HFFc6 (cell line): ENCODE measurements at places on chromosomes 1 and 21.

DNA sequence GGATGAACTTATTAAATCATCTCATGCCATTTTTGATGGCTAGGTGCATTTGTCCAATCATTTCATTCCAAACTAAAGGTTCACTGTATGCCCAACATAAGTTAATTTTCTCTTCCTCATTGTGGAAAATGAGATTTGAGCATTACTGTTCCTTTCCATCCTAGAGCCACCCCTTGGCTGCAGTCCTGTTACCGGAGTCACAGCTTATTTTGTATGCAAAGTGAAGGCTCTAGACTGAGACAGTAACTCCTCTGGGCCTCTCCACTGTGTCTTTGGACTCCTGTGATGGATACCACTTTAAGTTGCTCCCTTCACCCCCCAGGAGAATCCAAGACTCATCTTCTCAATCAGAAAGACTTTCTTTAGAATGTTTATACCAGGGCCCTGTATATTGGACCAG is 59.7 kb downstream of the FGGY start:
- no peak for DNase-seq

GRCh38 chr1:237170149-237170548 is 128.2 kb downstream of the RYR2 start:
- DNase-seq: no peak

GRCh38 chr1:183634429-183635065 is 1.0 kb downstream of the ARPC5 start:
- DNase-seq: no peak

DNA sequence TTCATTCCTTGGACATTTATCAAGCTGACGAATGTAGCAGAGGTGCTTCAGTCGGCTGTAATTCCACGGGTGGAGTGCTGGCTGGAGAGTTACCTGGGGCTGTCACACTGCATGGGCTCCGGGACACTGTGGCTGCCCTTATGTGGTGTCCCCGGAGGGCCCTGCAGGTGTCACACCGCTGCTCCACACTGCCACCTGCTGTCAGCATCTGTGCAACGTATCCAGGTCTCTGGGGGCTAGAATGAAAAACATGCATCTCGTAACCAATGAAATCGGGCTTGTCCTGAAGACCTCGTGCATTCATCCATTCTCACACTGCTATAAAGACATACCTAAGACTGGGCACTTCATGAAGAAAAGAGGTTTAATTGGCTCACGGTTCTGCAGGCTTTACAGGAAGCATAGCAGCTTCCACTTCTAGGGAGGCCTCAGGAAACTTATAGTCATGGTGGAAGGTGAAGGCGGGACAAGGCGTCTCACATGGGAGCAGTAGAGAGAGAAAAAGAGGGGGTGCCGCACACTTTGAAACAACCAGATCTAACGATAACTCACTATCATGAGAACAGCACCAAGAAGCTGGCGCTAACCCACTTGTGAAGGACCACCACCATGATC is 46.7 kb upstream of the PCBP3 start:
- no peak for DNase-seq

GRCh38 chr1:64194168-64195080 is 9.0 kb upstream of the UBE2U start:
- no peak for DNase-seq

DNA sequence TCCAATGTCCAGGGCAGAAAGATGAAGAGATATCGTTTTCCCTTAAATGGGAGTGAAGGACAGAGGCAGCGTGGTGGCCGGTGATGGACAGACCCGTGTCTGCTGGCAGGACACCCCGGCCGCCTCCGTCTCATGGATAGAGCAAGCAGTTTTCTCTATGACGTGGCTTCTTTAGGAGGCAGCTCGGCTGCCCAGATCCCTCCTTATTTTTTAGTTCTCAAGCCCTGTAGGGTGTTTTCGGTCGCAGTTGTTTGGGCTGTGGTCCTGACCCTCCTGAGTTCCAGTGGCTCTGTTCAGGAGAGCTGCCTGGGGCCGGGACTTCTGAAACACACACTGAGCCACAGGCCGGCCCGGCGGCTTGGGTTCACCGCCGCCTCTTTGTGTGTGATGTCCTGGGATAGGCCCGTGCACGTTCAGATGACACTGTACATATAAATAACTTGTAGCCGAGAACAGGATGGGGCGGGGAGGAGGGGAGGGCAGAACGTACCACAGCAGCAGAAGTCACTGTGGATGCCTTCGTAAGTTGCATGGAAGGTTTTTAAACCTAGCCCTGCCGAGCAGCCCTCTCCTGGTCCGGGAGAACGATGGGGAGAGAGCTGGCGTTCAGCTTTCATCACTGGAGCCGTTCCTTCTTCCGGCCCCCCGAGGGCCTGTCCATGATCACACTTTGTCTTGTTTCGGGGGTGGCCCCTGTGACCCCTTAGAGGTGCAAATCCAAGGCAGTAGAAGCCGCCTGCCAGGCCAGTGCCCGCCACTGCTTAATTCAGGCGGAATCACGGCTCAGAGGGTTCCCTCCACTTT is 65.2 kb downstream of the SIK1 start:
- peak; percentile 69 for DNase-seq

DNA sequence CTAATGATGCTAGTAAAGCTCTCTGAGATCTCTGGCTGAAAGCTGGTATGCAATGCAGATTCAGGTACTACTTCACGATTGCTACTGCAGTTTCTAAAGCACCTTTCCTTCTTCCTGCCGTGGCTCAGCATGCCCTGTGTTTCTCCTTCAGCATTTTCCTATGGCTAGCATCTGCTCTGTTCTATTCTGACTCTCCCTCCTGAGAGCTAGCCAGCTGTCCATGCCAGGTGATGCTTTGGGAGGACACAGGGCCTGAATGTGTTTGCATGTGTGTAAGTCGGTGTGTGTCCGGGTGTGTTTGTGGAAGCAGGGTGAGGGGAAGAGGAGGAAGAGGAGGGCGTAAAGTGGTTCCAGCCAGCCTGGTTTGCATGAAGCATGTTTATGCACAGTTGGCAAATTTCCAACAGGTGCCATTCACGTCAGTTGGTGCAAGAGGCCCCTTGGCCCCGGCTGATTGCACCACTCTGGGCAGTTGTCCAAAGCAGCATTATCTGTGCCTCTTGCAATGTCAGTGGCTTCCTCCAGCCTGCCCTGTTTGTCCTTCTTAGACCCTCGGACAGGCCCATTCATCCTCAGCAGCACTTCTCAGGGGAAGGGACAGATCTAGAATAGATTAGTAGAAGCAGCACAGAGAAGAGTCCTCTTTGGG is 433.3 kb downstream of the DISC1 start:
- DNase-seq: no peak

- DNase-seq: no peak
Measured at GRCh38 chr1:114216431-114217173, 62.9 kb upstream of the SYT6 start.

DNA sequence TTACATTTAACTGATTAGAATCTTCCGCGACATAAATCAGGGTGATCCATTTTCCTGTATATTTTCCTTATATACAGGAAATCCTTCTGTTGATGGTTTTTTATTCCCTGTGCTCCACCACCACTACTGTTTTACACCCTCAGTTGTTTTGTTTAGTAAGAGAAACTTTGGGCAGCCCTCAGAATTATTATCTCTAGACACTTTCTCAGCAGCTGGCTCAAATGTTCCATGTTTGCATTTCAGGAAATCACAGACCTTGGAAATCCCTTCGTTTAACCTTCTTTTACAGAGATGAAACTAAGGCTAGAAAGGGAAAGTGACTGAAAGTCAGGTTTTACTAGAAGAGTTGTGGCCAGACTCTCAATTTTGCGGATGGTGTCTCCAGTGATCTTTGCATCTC is 15.2 kb downstream of the ZNF697 start:
- DNase-seq: no peak

GRCh38 chr1:90175490-90176167 is 180.7 kb downstream of the ZNF326 start:
- no peak for DNase-seq

- DNase-seq: peak; percentile 54
Measured at GRCh38 chr1:12075195-12076114, 12.4 kb downstream of the TNFRSF8 start.

- no peak for DNase-seq
Measured at GRCh38 chr1:205294934-205295333, 26.6 kb downstream of the NUAK2 start.

- DNase-seq: no peak
Measured at GRCh38 chr1:22803833-22804232, 93.2 kb downstream of the EPHB2 start.

DNA sequence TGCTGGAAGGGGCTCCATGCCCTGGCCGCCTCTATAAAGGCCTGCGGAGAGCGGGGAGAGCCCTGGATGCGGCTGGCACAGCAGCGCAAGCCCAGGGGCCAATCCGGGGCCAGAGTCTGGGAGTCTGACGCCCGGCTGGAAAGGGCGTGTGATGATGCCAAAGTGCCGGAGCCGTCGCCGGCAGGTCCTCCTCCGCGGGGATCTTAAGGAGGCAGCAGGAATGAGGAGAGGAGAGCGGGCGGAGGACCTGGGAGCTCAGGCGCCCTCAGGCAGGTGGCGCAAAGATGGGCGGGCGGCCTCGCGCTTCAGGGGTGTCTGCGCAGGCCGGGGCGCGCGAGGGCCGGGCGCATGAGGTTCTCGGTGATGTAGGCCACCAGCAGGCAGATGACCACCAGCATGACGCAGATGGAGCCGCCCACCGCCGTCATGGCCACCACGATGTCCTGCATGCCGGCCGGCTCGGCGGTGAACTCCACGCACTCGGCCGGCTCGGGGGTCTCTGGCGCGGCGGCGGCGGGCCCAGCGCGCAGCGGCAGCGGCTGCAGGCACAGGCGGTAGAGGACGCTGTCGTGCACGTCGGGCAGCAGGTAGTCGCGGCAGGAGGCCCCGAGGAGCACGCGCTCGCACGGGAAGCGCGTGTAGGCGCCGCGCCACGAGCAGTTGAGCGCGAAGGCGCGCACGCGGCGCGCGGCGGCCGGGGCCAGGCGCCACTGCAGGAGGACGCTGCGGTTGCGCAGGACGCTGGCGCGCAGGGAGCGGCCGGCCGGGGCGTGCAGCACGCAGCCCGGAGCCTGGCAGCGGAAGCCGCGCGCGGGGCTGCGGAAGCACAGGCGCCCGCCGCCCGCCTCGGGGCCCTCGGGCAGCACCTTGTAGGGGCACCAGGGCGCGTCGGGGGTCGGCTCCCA is 653 bp downstream of the FNDC10 start:
- no peak for DNase-seq

GRCh38 chr1:186491336-186491735 is 30.4 kb upstream of the PDC start:
- no peak for DNase-seq

DNA sequence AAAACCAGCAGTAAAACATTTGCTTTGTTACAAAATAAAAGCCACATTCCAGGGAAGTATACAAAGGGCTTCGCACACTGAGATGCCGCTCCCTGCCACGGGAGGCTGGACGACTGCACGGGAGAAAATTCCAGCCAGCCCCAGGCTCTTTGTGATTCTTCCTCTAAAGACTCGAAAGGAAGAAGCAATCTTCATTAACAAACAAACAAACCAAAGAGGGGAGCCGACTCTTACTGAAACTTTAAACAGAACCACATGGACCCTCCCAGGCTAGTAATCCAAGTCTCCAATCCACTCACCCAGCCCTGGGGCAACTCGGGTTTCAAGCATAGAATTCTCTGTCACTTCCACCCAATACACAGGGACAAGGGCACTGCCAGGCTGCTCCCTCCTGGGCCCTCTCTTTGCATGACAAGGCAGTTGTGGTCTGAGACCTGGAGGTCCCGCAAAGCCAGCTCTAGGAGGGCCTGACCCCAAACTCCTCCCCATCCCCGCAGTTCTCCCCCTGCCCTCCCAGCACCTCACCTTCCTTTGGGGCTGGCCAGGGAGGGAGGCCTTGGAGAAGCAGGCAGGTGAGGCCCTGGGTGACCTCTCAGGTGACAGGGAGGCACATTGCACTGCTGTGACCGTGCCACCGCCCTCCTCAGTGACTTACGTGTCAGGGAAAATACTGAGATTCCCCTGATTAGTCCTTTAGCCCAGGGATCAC is 26.6 kb upstream of the COL18A1 start:
- DNase-seq: peak; percentile 62

- no peak for DNase-seq
Measured at GRCh38 chr1:202684716-202685115, 25.5 kb downstream of the SYT2 start.

DNA sequence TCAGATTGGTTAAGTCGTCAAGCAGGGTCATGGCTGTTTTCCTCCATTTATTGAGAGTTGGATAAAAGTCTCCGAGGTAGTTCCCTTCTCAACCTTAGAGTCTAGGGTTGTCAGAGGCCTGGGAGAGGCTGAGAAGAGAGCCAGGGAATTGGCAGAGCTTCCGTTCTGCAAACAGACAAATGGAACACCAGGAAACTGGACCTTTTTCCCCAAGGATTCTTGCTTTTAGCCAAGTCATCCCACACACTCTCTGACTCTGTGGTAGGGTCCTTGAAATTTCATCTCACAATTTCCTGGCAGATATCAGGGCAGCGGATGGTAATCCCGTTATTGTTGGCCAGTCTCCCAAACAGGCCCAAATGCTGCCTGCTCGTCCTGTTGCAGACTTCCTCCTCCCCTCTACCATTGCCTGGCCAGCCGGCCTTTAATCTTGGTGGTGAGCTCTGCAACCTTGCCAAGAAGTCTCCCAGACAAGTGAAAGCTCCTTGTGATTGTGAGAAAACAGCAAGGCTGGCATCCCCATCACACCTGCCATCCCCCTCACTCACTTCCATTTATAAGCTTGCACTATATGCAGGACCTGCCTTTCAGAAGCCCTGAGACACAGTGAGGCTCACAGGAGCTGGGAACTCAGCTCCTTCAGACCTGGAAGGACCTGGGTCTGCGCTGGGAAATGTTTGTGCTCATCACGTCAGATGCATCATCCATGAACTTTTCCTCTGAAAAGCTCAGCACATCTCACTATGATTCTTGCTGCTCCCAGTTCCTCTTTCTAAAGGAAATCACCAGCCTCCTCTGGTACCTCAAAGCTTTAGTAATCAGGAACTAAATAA is 13.7 kb upstream of the SRP9 start:
- DNase-seq: no peak

- no peak for DNase-seq
Measured at GRCh38 chr1:154603317-154603716, 4.7 kb downstream of the ADAR start.

GRCh38 chr1:20282533-20282932 is 8.1 kb upstream of the VWA5B1 start:
- DNase-seq: no peak

- DNase-seq: no peak
Measured at GRCh38 chr1:97920276-97920831, 480 bp downstream of the DPYD start.

- DNase-seq: peak; percentile 18
Measured at GRCh38 chr1:39625462-39626273, 13.8 kb downstream of the HEYL start.

- no peak for DNase-seq
Measured at GRCh38 chr1:171061425-171062143, 29.1 kb upstream of the FMO3 start.

GRCh38 chr1:176552999-176553398 is 90.0 kb downstream of the PAPPA2 start:
- no peak for DNase-seq

GRCh38 chr1:183987593-183988318 is 49.8 kb downstream of the COLGALT2 start:
- DNase-seq: no peak
